NCI-H2029 treated with DMSO at 0.1 percent for 48 hours (cell line): ENCODE measurements at places on chromosomes 12 and 14.

- DNase-seq = no peak
These were observed 141.4 kb downstream of the PHLDA1 start for GRCh38 chr12:75890141-75890540.

- no peak for DNase-seq
These were observed 242.2 kb upstream of the NPAS3 start for GRCh38 chr14:32696325-32697091.

- DNase-seq = peak; percentile 44
These were observed 44.3 kb downstream of the SPRING1 start for GRCh38 chr12:116693286-116694227.

GRCh38 chr12:58269476-58269875 is 328.1 kb downstream of the ATP23 start:
- DNase-seq = no peak

- DNase-seq = no peak
These were observed 6.0 kb downstream of the KRT7 start for GRCh38 chr12:52238916-52239646.

GRCh38 chr14:85417396-85417795 is 112.5 kb upstream of the FLRT2 start:
- DNase-seq = no peak

- no peak for DNase-seq
These were observed 116.8 kb upstream of the SLC38A4 start for GRCh38 chr12:46942579-46942978.

DNA sequence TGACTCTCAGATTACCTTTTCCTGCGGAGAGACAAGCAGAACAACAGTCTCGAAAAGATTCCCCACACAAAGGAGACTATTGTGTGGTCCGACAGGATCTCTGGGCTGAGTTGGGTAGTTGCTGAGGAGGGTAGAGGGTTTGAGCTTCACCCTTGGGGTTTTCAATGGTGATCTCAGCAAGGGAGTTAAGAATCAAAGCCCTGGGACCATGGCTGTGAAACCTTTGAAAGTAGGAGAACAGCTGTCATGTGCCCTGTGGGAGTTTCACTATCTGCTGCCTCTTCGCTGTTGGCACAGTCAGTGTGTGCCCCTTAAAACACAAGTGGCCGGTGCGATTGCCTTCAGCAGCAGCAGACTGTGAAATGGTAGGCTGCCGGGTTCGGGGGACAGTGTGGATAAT is 14.2 kb upstream of the PLEK2 start:
- no peak for DNase-seq

GRCh38 chr14:84783511-84783910 is 746.4 kb upstream of the FLRT2 start:
- DNase-seq = no peak

DNA sequence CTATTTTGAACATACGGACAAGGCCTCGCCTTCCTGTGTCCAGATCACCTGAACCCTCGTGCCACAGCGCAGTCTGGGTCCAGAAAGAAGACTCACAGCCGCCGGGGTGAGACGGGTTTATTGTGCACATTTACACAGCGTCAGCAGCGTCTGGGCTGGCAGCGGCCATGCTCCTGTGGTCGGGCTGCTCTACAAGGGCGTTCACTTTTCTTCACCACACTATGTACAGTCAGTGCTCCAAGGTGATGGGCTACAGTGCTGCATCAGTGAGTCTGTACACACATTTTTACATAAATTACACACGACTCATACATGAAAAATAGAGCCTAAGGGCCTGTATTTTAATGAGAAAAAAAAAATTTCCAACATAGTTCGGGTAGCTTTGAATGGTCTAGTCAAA is 18.0 kb downstream of the ZFYVE21 start:
- no peak for DNase-seq

DNA sequence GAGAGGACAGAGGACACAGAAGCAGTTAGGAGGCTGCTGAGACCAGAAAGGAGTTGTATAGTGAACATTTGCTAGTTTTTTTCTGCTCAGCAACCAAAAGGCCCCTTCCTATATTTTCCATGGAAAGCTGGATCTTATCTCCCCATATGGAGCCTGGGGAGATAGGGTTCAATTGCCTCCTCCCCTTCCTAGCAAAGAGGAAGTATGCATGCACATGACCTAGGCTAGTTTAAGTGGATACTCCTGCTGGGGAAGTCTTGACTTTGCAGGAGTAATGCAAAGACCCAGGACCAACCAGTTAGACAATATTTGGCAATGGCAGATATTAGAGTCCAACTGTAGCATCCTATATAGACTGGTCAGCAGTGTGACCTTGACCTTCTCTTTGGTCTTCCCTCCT is 15.1 kb downstream of the CHD8 start:
- DNase-seq = no peak

DNA sequence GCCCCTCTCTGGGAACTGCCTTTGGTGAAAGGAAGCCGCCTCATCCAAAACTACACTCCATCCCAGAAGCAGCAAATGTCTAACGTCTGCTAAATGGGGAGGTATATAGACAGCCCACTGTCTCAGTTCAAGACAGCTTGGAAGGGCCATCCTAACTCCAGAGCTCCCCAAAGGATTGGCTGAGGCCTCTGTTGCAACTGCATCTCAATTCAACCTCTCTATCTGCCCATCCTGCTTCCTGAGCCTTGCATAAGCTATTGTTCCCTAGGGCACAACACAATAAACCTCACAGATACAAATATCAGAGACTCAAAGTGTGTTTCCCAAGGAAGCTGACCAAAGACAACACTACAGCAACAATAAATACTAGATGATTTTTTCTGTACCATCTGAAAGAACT is 495.2 kb upstream of the SOX5 start:
- no peak for DNase-seq

DNA sequence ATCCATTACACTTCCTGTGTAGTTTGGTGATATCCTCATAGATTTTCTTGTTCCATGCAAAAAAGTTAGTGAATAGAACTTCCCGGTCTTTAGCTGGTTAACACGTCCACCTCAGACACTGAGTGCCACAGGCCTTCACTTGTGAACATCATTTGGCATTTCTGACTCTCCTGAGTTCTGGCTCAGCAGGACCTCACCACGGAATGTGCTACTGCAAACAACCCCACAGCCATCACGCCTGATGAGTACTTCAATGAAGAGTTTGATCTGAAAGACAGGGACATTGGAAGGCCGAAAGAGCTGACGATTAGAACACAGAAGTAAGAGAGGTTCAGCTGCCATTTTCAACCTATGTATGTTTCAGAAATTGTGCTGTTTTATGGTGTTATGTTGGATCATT is 20.0 kb downstream of the C12orf76 start:
- no peak for DNase-seq

DNA sequence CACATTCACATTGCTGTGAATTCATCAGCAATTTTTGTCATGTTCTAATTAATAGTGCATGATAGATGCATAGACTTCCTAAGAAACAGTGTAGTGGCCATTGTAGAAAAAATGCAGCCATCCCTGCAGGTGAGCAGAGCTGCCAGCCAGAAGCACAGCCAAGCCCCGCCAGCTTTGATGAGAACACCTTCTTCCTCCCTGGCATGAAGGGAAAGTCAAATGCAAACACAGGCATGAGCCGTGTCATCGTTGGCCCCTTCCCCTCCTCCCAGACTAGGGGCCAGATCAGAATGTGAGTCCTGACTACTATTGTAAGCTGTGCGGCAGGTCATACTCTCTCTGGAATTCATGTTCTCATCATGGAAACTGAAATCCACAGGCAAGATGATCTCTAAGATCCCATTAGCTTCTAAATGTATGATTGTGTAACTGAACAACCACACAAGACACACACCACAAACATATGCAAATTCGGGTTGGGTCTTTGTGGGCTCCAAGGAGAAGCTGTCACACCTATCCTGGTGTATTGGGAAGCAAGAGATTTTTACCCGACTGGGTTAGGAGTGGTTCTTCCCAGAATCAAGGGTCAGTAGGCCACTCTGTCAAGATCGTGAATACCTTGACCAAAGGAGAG is 2.8 kb upstream of the AQP2 start:
- DNase-seq = no peak

GRCh38 chr12:117803001-117803400 is 165.8 kb downstream of the KSR2 start:
- no peak for DNase-seq

DNA sequence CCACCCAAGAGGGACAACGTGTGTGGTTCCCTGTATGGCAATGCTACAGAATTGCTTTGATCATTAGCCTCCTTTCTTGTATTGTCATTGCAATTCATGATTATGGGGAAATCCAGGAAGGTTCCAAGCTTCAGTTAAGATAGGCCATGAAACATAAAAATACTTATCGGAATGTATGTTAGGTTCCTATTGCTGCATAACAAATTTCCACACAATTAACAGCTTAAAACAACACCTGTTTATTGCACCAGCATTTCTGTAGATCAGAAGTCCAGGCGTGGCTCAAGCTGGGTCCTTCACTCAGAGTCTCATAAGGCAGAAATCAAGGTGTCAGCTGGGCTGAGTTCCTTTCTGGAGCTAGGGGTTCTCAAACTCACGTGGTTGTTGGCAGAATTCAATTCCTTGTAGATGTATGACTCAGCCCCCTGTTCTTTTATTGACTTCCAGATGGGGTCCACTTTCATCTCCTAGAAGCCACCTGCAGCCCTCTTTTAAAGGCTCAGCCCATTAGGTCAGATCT is 365.6 kb upstream of the TMPO start:
- no peak for DNase-seq

DNA sequence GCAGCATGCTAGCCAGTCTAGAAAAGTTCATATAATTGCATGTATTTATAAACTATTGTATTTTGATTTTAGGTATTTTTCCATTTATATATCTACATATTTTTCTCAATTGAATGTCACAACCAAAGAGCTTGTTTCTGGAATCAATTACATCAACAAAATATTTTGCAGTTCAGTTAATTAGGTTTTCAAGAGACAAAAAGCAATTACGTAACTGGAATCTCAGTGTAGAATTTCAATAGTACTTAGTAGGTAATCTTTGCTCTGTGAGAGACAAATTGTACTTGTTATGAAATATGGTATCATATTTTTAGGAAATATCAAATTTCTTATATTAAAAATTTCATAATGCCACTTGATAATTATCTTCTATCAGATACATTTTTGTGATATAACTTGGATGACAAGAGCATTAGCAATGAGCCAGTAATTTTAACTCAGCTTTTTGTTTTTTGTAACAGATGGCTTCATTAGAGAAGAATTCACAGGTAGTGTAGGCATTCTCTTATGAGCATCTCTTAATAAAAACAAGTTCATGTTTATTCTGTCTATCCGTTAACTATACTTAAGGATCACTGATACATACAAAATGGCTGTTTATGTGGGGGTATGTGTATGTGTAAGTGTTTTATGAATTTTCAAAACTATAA is 774.7 kb downstream of the C12orf50 start:
- DNase-seq = no peak

- DNase-seq = no peak
These were observed 12.3 kb downstream of the NINJ2 start for GRCh38 chr12:650983-651382.

DNA sequence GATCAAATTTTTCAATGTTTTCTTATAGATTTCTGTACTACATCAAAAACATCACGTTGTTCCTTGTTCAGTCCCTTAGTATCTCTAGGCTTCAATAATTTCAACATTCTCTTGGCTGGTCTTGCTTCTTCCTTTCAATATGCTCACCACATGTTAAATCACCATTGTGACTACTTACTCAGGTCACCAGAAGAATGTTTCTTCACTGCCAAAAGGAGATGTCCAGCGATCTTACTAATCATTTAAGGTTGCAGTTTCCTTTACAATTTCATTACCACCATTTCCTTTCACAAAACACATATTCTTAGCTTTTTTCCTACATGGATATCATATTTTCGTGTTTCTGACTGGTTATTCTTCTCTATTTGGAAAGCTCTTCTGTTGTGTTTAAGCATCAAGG is 363.8 kb downstream of the NAV3 start:
- DNase-seq = no peak

GRCh38 chr12:96224219-96224615 is 30.0 kb downstream of the ELK3 start:
- DNase-seq = no peak

GRCh38 chr12:5525783-5526367 is 94.0 kb downstream of the NTF3 start:
- no peak for DNase-seq

DNA sequence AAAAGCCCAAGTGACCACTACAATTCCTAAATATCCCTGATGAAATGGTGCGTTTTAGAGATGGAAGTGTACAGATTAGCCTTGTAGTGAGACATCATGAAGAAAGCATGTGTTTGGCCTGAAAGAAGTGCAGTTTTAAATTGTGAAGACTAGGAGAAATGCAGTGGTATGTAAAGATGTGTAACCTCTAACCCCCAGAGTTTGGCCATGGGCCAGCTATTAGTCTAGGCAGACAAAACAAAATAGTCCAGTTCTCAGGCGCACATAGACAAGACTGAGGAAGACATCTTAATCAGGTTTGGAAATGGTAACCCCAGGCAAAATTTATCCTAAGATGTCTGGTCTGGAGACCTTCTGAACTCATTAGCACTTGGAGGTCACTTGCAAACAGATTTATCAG is 23.4 kb downstream of the WBP11 start:
- DNase-seq = no peak
